ENCODE measurements at places on chromosomes 2 and 18.

- no peak for DNase-seq
Measured at GRCh38 chr18:72201032-72201431, 343.1 kb downstream of the CBLN2 start.

GRCh38 chr2:198127627-198128026 is 323.2 kb downstream of the PLCL1 start:
- peak; percentile 76 for DNase-seq

DNA sequence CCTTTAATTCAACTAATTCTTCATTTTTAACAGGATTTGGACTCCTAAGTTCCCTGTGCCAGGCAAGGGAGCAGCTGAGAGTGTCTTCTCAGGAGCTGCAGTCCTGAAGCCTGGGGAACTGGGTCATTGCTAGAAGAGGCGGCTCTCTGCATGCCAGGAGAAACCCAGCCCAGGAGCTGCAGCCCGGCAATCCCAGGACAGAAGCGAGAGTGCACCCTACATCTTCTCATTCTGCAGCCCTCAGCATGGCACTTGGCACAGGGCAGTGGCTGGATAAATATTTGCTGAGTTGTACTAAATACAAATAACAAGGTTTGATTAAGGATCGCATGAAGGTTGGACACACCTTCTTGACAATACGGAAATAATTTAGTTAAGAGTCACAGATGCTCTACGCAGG is 244.9 kb upstream of the PXDN start:
- no peak for DNase-seq

DNA sequence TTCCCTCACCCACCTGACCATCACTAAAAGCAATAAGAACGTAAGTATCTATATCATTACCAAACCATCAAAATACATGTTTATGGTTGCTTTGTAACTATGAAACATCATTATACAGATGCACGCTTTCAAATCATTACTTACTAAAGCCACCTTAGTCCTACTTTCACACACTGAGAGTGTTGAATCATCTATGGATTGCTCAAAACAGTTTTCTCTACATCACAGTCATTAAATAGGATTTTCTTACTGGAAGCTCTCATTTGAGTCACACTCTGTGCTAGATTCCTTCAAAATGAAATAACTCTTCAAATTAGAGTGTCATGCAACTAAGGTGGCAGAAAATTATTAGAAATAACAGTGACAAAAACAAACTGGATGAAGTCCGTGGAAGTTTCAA is 878.4 kb downstream of the CPS1 start:
- no peak for DNase-seq

GRCh38 chr2:181680055-181680936 is at the start of gene NEUROD1:
Gene NEUROD1, minus strand, starts transcription at chr2:181680517. Its CDS starts 1,657 bp downstream, at chr2:181678860.
- DNase-seq, result no peak
